Suppressor macrophage treated with lipopolysaccharide for 1 hour (primary cell): ENCODE measurements at places on chromosomes 4 and X.

GRCh38 chrX:32673193-32673592, 538.2 kb downstream of the DMD start:
- DNase-seq, result no peak

- peak; percentile 18 for DNase-seq
Observed at GRCh38 chrX:55754861-55755294, 37.3 kb downstream of the RRAGB start.

DNA sequence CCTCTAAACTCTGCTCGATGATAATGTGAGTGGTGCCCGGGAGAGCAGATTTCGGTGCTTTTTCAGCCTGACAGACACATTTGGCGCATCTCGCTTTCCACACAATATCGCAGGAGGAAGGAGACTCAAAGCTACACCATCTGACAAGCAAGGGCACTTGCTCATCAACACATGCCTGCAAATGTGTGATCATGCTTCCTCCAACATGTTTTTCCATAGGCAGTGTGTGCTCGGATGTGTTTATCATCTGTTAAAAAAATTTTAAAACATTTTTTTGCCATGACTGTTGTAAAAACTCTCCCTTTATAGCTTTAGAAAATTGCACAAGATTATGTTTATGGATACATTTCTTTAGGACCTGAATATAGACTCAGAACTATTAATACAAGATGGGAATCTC, 170.3 kb upstream of the PUDP start:
- DNase-seq, result no peak

DNA sequence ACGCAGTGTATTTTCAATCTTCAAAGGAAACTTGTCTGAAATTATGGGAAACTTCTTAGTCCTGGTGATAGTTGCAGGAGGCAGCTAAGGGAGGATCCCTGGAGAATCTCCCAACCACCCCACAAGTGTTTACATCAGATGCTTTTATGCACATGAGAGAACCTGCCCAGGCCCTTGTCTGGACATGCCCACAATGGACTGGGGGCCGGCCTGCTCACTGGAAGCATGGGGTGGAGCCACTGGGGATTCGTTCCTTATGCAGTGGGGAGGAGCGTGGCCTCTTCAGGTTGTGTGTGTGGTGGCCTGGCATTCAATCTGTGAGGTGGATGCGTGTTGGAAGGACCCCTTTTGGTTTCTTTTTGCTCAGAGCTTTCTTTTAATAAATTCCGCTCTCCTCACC, 398.7 kb upstream of the PPP1R2C start:
- no peak for DNase-seq

- DNase-seq, result peak; percentile 54
Observed at GRCh38 chr4:156547439-156547838, 424.2 kb downstream of the PDGFC start.

GRCh38 chr4:99029852-99030251, 34.3 kb downstream of the METAP1 start:
- no peak for DNase-seq

DNA sequence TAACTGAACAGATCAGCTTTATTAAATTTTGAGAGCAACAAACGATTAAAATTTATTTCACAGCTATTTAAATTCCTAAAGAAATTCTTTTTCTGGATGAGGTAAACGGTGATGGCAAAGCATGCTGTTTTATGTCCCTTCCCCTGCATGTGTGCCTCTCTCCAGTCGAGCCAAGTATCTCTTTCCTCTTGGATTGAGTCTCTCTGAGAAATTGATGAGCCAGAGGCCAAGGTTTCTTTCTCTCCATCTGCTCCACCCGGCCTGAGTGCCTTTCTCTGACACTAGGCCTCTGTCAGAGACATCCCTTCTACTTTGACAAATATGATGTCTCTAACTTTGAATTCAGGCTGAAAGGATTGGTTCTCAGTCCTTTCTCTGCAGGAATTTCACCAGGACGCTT, 42.6 kb upstream of the PARM1 start:
- no peak for DNase-seq

DNA sequence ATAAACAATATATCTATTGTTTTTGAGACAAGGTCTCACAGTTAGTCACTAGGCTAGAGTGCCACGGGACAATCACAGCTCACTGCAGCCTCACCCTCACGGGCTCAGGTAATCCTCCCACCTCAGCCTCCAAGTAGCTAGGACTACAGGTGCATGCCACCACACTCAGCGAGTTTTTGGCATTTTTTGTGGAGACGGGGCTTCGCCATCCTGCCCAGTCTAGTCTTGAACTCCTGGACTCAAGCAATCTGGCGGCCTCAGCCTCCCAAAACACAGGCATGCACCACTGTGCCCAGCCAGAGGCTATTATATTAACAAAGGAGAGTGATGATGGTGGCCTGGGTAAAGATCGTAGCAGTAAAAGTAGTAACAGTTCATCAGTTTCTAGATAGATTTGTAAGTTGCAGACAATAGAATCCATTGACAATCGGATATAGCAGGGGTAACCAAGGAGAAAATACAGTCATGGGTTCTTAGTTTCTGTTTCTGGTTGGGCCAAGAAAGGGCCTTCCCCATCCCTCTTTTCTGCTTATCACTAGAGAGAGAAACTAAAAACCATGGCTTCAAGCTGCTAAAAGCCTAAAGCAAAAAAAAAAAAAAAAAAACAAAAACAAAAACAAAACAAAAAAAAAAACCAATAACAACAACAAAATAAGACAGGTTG, 60.6 kb downstream of the ANXA10 start:
- peak; percentile 21 for DNase-seq
